ENCODE measurements at places on chromosomes 7 and 10.

DNA sequence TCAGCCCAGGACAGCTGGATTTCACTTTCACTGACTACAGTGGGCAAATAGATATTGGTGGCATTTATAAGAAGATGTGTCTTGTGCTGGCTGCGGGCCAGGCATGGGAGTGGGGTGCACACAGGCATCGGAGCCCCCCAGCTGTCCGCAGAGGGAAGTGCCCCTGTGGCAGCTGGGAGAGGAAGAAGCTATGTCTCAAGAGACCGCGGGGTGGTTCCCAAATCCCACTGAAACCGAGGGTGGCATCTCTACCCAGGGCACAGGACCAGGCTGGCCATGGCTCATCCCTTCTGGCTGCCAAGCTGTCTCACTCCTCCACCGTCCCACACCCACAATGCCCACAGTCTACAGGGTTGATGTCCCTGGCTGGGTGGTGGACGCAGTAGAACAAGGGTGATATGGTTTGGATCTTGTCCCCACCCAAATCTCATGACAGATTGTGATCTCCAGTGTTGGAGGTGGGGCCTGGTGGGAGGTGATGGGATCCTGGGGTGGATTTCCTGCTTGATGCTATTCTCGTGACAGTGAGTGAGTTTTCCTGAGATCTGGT, 94.8 kb downstream of the TCERG1L start:
- DNase-seq, result no peak

GRCh38 chr7:1666317-1666822, 3.7 kb upstream of the ELFN1 start:
- DNase-seq, result no peak

DNA sequence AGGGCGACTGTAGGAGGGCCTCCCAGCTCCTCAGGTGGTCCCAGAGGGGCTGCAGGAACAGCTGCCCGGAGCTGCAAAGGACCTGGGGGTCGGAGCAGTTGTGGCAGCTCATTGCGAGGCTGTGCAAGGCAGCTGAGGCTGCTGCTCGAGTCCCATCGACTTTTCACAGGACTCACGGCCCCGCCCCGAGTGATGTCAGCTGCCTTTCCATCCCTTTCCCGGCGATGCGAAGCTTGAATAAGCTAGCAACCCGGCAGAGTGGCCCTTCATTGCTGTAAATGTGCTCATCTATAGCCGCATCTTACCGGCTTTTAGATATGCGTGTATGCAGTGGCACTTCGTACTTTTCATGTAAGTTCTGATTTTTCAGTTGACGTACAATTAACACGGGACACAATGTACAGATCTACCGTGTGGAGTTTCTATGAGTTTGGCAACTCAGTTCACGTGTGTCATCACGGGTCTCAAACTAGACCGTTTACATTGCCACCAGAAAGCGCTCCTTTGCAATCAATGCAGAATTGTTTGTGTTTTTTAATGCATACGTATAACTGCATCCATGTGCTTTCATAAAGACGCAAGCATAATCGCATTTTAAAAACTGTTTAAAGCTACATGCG, at the start of gene CH25H:
CH25H (minus strand) TSS at position 137 of the 620 bp plus-strand sequence; CDS start at position 112, 25 bp downstream.
- peak; percentile 44 for DNase-seq

DNA sequence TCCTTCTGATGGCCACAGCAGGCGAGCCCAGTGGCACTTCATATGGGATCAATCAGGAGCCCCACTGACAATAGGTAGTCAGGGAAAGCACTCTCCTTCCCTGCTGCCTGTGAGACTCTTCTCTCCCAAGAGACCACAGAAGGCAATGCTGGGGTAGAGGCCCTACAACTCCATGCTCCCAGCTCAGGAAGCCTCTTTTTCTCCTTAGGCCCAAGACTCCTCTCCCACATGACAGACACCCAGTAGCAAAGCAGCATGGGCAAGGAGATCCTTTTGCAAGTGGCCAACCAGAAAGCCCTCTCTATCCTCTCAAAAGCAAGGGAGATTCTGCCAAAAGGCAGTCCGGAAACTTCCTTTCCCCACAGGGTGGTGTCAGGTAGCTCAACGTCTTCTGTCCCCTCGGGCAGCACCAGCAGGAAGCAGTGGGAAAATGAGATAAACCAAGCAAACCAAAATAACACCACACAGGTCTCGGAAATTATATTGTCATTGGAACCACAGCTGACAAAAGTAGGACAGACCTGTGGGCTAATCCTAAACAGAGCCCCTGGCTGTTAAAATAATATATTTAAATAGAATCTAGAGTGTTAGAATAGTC, 172.7 kb upstream of the GDF10 start:
- no peak for DNase-seq

GRCh38 chr7:39349452-39350123, 216.6 kb upstream of the YAE1 start:
- no peak for DNase-seq

GRCh38 chr10:120460186-120460585, 3.2 kb downstream of the PLPP4 start:
- DNase-seq, result no peak

- no peak for DNase-seq
Observed at GRCh38 chr10:31136930-31137885, 105.5 kb upstream of the ZNF438 start.

DNA sequence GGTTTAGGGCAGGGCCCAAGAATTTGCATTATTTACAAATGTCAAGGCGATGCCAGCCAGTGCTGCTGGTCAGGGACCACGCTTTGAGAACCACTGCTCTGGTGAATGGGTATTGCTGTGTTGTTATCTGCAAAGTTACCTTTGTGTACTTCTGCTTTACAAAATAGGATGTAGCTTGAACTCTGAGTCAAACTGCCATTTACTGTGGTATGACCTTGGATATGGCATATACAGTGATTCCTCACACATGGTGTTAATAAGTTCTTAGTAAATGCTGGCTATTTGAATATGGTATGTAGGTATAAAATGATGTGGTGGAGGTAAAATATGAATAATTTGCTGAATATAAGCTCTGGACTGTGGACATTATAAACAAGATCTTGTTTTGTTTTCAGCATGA, 148.9 kb downstream of the AUTS2 start:
- DNase-seq, result no peak

DNA sequence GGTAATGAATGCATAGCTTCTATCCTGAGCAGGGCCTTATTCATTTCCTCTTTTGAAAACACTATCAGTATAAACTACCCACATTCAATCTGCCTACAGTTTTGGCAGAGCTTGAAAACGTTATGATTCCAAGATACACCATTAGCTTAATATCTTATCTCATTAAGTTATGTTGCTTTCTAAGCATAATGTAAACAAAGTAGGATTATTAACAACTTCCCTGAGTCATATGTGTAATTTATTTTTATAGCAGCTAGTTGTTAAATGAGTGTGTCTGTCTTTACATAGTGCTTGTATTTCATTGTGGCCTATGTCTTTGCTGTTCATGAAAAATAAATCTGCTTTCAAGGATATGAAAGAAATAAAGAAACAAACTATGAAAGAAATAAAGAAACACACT, 106.2 kb upstream of the DLX6 start:
- DNase-seq, result no peak

DNA sequence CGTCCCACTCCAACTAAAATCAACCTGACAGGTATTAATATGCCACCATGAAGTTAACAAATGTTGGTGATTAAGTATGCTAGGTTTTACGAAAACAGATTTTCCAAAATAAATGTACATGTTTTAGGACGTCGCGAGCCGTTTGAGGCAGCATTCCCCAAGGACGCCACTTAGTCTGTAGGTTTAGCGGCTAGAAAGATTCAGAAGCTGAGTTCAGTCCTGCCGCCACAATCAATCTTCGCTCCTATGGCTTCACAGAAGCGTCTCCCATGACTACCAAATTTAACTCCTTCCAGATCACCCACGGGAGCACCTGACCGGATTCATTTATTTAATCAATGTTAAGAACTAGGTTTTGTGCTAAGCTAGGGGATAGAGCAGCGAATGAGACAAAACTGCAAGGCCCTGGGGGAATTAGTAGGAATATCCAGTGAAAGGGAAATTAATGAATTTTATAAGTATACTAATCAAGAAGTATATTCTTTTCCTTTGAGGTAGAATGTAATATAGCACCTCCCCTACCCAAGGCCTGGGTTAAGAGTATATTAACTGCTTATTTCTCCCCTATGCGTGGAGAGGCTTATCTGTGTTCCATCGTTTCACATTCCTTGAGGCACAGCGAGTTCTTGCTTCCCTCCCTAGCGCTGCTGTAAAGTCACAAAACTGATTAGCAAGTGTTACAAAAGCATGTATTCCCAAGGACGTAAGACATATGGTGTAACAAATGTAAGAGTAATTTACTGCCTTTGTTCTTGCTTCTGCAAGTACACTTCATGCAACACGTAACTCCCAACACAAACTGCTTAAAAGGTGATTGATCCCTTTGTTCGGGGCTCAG, 994 bp upstream of the CYP51A1 start:
- no peak for DNase-seq

- DNase-seq, result no peak
Observed at GRCh38 chr7:16846601-16847165, 35.1 kb downstream of the AGR3 start.

DNA sequence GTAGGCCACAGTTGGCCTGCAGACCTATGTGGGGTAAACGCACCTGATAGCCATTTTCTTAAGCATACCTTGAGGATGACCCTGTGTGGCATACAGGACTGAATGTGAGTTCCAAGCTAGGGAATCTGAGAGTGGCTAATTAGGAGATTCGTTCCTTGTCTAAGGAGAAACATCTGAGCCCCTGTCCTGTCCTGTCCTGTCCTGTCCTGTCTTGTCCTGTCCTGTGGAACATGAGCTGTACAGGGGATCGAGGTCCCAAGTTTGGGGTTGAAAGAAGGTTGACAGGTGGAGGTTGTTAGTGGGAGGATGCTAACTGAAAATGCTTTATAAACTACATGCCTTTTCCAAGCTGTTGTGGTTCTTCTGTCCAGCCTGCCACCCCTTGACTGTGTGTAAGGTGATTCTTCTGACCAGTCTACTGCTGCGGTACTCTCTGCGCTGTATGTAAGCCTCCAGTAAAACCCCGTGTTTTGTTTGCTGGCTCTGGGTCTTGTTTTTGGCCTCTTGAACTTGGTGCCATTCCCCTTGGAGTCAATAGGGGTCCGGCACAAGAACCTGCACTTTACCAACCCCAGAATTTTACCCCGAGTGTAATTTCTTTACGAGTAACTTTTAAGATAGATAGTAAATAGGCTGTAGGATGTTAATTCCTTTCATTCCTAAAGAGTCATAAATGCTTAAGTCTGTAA, 26.4 kb downstream of the ZNRF2 start:
- no peak for DNase-seq

DNA sequence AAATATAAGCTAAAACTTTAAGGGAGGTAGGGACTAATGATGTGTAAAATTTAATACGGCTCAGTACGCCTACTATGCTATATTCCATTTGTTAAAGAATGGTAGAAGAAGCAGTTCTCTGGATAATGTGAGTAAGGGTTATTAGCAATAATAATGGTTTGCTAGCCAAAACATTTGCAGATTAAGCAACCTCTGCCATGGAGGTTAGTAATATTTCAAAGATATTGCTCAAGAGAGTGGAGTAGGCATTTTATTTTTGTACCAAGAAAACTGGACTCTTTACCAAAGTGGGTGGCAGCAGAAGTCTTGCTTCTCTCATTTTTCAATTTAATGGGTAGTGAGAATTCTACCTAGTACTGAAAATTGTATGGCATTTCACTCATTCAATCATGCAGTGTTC, 158.9 kb upstream of the TMEM106B start:
- DNase-seq, result no peak

All from T1000 (cell line).